NCI-H2081 treated with DMSO at 0.1 percent for 48 hours (cell line): ENCODE measurements at places on chromosomes 16 and 17.

DNA sequence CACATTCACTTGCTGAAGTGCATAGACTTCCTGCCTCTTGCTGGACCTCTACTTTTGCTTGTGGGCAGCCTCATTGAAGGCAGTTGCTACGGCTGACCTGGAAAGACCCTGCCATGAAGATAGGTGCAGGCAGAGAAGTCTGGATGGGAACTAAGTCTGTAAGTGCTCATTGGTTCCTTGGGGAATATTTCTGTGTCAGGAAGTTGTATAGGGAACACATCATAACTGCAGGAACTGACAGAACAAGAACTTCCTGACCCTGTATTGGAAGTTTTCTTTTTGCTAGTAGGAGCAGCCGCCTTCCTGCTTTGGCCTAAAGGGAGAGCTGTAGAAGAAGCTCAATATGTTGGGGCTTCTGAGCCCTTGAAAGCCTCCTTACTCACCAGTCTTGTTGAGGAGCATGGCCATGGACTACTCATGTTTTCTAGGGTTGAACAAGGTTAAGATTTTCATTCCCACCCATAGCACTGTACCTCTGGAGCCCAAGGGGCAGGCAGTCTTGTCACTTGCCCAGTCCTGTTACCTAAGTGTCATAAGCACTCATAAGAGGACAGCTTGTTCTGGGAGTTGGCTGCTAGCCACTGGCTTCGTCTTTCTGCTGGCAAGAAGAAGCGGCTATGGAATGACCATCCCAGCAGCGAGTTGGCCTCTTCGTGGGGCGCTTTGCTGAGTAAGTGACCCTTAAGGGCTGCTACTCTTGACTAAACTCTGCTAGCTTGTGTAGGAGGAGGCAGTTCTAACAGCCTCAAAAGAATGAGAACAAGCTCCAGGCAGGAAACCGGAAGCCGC lies 7.2 kb downstream of the UBFD1 start:
- no peak for DNase-seq

GRCh38 chr17:4540687-4541327 lies 14.4 kb downstream of the MYBBP1A start:
- no peak for DNase-seq

- DNase-seq, result no peak
Measured at GRCh38 chr16:78593352-78593751, 493.9 kb downstream of the WWOX start.

GRCh38 chr17:43574348-43574747 lies 28.2 kb upstream of the ETV4 start:
- DNase-seq, result no peak

- no peak for DNase-seq
Measured at GRCh38 chr17:83153681-83154310, 74.4 kb downstream of the METRNL start.

DNA sequence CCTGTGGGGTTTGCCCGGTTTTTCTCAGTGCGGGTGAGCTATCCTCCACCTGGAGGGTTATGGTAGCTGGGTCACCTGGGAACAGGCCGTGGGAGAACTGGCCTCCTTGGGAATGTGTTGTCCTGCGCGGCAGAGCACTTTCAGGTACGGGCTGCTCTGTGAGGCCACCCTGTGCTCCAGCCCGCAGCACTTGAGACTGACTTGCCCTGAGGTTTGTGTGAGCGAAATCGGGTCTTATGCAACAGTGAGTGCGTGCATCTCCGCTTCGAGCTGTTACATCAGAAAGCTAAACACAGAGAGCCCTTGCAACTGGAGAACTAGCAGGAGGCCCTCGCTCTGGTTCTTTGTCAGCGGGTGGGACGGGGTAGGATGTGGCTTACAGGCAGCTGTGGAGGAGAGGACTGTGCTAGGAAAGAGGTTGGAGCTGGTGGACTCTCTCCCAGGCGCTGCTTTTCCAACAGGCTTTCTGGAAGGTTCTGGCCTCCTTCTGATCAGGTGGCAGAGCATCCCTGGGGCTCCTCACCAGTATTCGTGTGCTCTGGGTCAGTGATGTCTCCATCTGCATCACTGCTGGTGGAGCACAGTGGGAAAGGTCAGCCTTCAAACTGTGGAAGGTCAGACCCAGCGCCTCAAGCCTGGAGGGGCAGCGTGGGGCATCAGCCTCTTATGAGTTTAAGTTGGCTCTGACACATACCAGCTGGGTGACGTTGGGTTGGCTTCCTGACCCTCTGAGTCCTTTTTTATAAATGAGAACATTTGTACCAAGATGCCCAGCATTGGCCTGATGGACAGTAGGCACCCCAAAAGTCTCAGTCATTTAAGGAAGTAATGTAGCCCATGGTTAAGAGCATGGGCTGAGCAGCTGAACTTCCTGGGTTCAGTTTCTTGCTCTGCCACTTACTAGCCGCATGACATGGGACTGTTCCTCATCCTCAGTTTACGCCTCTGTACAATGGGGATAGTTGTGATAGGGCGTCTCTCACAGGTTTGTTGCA lies 76.3 kb downstream of the KSR1 start:
- DNase-seq, result no peak

GRCh38 chr17:30234296-30234695 lies 1.2 kb downstream of the SLC6A4 start:
- DNase-seq, result no peak

GRCh38 chr17:69363488-69364210 lies 36.7 kb upstream of the ABCA5 start:
- DNase-seq, result no peak

DNA sequence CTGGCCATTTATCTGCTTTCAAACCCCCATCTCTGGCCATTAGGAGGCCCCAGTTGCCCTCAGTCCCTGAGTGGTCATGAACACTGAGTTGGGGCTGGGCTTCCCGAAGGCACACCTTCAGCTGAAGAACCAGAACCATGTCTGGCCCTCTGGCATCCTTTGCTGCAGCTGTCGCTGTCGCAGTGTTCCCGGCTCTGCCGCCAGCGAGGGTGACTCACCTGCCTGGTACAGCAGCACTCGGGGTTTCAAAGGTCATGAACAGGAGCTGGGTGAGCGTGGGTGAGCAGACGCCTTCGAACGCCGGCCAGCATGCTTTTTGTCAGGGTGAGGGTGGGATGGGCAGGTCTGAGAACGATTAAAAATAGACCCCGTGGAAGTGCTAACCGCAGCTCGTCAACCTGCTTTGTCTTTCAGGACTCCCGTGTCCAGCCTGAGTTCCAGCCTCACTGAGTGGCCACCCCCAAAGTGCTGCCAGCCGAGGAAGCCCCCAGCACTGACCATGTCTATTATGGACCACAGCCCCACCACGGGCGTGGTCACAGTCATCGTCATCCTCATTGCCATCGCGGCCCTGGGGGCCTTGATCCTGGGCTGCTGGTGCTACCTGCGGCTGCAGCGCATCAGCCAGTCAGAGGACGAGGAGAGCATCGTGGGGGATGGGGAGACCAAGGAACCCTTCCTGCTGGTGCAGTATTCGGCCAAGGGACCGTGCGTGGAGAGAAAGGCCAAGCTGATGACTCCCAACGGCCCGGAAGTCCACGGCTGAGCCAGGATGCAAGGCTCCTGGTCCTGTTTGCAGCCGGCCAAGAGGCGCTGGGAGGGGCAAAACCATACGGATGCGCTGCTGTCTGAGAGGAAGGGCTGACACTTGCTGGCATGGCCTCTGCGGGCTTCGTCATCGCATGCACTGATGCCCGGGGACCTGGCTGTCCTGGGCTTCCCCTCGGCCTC lies 7.6 kb downstream of the SNN start:
- no peak for DNase-seq

DNA sequence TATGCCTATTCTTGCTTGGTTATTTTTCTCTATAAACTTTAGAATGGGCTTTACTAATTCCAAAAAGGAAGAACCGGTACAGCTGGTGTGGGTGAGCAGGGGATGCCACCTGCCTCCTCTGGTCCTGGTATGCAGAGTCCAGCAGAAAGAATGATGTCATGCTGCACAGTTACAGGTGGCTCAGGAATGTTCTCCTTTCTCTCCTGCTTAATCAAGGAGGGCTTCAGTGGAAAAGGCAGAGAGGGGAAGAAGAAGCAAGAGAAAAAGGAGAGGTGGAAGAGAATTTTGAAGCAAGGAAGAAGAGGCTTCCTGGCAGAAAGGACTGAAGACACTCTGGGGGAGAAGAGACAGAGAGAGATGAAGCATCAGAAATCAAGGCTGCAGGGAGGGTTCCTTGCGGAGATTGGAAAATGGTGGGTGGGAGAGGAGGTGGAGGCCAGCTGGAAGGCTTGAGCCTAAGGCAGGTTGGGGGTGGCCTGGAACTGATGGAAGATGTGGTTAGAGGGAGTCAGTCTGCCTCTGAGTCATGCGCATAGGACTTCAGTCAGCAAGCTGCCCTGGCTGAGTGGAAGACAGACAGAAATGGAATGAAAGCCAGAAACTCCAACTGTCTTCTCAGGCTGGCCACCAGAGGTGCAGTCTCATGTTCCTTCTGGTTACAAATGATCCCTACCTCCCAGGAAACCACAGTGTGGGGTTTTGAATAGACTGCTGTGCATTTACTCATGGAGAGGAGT lies 64.6 kb upstream of the CRHR1 start:
- DNase-seq, result no peak

- no peak for DNase-seq
Measured at GRCh38 chr16:85380905-85381737, 232.0 kb upstream of the GSE1 start.

DNA sequence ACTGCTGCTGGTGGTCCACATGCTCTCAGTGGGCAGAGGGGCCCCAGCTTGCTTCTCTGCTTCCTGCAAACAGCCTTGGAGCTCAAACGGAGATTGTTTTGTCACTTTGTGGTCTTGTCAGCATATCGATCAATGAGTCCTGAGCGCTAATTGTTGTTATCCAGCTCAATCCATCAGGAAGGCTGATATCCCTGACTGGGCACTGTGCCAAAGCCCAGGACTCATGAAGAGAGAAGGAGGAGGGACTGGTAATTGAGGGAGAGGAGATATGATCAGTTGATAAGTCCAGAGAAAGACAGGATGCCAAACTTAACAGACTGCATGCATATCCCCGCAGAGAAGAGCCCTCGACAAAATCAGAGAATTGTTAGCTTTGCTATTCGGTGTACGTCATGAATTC lies 58.6 kb upstream of the DNAH9 start:
- no peak for DNase-seq

DNA sequence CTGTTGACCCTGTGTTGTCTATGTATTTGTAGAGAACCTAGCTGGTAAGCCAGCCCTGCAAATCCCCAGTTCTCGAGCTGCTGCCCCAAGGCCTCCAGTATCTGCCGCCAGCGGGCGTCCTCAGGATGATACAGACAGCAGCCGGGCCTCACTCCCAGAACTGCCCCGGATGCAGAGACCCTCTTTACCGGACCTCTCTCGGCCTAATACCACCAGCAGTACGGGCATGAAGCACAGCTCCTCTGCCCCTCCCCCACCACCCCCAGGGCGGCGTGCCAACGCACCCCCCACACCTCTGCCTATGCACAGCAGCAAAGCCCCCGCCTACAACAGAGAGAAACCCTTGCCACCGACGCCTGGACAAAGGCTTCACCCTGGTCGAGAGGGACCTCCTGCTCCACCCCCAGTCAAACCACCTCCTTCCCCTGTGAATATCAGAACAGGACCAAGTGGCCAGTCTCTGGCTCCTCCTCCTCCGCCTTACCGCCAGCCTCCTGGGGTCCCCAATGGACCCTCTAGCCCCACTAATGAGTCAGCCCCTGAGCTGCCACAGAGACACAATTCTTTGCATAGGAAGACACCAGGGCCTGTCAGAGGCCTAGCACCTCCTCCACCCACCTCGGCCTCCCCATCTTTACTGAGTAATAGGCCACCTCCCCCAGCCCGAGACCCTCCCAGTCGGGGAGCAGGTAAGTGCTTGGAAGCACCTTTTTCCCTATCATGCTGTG lies 23.1 kb upstream of the CDC6 start:
- DNase-seq, result no peak

DNA sequence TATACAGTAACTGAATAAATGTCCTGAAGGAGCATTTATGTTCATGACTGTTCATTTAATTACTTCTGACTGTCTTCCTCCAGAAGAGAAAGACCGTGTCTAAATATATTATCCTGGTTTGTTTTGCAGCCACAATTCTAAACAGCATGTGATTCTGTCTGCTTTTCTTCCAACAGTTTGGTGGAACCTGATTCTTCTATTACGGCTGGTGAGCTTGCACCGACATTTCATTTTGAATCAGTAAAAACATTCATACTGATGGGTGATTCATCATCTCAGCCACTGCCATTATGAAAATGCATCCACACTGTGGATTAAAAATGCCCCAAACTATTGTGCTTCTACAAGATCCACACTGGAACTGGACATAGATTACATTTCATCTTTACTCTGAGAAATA lies 16.9 kb downstream of the KNOP1 start:
- no peak for DNase-seq

GRCh38 chr17:79943347-79944241 lies 92.1 kb downstream of the TBC1D16 start:
- DNase-seq, result no peak

DNA sequence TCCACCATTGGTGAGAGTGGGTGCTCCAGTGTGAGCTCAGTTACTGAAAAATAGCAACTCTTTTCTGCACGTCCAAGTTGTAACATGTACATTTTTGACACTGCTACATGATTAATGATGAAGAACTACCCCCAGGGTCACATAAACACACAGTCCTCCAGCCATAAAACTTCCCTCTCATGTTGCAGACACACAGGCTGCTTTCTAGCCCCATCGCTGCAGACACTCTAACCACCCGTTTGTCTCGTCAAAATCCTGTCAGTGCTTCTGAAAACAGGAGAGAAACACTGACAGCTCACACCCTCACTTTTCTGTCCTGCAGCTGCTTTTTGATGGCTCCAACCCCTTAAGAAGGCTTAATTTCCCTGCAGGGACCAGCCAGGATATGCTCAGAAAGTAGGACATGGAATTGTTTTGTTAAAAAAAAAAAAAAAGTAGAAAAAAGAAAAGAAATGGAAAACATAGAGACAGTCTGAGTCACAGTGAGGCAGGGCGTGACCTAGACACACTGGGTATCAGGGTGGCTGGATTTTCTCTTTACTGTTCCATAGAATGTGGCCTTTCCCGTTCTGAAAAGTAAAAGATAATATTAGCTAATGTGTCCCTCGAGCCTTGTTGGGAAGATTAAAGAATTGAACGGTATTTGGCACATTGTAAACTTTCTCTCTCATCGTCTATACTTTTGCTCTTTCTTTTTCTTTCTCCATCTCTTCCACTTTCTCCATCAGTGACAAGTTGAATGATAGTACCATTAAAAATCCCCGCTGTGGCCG lies 20.7 kb upstream of the CCL5 start:
- no peak for DNase-seq

DNA sequence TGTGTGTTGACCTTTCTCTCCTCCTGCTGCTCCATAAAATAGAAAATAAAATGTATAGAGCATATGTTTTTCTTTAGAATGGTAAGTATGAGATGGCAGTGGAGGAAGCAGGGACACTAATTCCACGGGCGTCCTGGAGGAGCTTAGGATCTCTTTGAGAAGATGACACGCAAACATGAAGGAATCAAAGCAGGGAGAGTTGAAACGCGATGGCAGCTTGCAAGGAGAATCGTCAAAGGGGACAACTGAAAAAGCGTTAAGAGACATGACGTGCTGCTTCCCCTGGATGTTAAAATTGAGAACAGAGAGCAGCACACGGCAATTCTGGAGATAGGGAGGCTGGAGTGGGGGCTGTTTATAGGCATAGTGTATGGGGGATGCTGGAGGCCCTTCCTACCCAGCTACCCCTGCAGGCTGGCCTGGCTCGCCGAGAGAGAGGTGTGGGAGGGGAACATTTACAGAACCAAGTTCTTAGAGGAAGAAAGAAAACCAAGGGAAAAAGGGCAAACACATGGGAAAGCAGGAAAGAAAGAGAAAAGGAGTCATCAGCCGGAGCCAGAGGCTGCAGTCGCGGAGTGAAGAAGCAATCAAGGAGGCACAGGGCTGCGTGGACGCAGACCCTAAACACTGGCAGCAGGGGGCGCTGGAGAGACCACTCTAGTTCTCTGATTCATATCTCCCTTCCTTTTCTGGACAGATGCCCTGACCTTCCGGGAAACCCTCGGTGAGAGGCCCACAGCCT lies 55.8 kb downstream of the MYH13 start:
- no peak for DNase-seq

GRCh38 chr17:75778861-75779249 lies 5.8 kb upstream of the UNK start:
- DNase-seq, result no peak
